Activated CD4-positive, CD25-positive, alpha-beta regulatory T cell treated with anti-CD3 and anti-CD28 coated beads, Interleukin-2, amount 50 U/mL, for 24 hours (primary cell): ENCODE measurements at places on chromosomes 12 and 14.
A peak's percentile ranks its signal among the peaks of the same experiment; 100 is the strongest.

DNA sequence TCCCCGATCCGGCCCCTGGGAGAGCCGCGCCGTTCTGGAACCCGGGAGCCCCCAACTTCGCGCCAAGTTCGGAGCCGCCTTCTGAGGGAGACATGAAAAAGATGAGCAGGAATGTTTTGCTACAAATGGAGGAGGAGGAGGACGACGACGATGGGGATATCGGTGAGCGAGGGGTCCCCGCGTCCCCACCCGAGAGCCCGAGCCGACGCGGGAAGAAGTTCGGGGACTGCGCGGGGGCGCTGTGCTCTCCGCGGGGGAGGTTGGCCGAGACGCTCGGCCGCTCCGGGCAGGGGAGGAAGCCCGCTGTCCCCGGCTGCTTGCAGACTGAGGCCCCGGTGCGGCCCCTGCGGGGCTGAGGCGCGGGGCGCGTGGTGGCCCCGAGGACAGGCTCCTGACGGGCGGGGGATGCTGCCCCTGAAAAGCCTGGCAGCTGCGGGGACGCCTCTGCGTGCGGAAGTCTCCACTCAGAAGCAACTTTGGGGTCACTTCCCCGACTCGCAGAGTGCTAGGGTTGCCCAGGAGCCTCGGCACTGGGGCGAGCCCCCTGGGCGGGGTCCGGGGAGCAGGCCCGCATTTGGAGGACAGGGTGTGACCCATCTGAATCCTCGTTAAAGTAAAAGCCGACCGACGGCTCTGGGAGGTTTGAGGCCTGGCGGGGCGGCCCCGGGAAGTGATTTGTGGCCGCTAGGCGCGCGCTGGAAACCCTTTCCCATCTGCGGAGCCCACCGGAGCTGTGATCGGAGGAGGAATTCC lies 511 bp downstream of the ANO6 start:
- peak; percentile 39 for ATAC-seq

GRCh38 chr12:127903146-127903545 lies 363.8 kb upstream of the TMEM132C start:
- no peak for ATAC-seq

DNA sequence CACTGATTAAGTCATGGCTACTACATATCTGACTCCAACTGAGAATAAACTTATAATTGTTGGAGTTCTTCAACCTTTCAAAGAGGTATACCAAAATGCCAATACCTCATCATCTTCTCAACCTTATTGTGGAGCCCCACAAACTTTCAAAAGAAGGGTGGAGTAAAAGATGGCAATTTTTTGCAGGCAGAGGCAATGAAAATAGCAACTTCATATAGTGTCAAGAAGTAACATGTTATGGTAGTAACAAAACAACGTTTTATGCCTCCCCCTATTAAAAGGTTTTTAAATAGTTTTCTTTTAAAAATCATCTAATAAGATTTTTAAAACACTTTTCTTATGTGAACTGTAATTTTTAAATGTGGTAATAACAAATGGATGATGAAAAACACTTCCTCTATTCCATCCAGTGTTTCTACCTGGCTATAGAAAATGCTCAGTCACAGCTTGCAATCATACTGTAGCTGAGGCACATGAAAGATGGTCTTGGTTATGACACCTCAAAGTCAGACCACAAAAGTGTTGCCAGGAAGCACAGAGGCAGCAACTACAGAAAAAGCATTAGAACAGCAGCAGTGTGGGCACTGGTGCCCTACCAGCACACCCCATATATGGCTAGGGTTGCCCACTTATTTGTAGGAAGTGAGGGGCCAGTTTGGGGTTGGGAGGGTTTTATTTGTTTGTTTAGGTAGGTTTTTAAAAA lies 7.0 kb downstream of the PPP1R12A start:
- peak; percentile 99 for ATAC-seq

- peak; percentile 87 for ATAC-seq
Measured at GRCh38 chr14:101791919-101792572, 30.5 kb downstream of the PPP2R5C start.

DNA sequence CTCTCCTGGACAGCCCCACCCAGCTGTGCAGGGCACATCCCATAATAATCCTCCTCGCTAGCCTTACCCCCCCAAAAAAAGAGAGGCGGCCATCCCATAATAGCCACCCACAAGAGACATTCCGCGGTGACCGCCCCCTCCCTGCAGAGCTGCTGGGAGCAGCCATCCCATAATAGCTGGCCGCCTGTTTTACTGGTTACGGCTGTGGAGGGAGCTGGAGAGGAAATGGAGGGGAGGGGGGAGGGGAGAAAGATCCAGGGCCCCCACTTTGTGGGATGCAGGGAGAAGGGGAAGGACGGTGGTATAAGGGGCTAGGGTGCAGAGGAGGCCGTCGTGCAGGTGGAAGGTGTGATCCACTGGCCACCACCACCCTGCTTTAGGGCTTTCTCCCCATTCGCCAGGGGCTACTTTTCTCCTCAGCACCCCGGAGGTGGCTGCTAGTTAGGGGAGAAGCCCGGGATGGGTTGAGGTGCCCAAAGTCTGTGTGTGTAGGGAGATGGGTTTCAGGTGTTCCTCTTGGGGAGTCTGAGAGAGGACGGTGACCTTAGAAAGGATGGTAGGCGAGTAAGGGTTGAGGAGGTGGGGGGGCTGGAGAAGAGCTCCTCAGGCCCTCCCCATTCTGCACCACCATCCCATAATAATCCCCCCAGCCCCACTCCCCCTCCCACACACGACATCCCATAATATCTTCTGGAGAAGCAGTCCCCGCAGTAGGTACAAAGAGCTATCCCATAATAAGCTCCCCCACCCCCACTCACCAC lies 6.0 kb upstream of the CHD4 start:
- no peak for ATAC-seq

- ATAC-seq, result no peak
Measured at GRCh38 chr12:47591795-47592194, 114.0 kb downstream of the RPAP3 start.

DNA sequence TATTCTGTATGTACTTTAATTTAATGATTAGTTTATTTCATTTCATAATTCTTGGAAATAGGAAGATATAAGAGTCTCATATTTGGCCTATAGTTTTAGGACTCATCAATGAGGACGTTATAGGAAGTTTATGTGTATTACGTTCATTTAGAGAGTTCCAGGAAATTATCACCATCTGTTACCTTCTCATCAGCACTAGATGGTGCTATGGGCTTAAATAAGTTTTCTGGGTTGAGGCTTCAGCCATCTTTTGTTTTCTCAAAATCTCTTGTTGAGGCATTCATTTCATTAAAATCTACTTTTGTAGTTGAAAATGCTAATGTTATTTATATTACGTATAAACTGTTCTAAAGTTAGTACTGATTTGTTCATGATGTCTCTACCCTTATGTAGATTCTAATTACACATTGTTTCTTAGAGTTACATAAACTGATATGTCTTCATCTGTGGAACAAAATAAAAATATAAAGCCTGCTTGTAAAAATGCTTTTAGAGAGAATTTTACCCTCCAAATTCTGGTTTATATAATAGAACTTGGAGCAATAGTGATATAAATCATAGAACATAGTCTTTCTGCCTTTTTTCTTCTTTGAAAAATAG lies 89.2 kb downstream of the CFAP54 start:
- ATAC-seq, result peak; percentile 64

DNA sequence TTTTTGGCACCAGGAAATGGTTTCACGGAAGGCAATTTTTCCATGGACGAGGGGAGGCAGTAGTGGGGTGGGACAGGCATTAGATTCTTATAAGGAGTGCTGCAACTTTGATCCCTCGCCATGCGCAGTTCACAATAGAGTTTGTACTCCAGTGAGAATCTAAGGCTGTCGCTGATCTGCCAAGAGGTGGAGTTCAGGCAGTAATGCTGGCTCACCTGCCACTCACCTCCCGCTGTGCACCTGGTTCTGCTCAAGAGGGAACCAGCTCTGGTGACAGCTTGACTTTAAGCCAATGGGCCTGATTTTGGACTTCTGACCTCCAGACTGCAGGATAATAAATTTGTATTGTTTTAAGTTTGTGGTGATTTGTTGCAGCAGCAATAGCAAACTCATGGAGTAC lies 80.8 kb upstream of the TTC7B start:
- no peak for ATAC-seq
